ENCODE measurements at places on chromosomes 3 and 15.

DNA sequence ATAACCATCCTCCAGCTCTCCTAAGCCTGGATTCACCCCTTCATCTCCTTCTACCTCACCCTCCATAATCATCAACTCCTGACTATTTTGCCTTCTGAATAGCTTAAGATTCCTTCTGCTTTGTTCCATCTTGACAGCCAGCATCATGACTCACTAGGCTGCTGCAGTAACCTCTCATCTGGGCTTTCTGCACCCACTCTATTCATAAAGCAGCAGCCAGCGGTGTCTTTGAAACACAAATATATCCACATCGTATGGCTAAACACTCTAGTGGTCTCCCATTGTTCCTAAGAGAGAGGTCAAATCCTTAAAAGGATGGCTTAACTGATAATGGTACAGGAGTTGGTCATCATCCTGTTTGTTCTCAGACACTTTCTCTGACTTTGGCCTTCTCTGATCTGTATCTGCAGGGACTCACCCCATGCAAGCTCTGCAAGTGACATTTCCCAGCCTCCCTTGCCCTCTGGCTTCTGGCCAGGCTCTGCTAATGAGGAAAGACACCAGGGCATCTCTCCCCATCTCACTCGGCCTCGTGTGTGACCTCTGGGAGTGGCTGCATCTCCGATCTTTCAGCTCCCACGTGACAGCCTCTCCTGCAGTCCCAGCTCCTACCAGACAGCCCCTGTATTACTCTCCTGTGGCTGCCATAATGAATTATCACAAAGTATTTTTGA, 6.2 kb downstream of the GRK7 start:
- no peak for DNase-seq

DNA sequence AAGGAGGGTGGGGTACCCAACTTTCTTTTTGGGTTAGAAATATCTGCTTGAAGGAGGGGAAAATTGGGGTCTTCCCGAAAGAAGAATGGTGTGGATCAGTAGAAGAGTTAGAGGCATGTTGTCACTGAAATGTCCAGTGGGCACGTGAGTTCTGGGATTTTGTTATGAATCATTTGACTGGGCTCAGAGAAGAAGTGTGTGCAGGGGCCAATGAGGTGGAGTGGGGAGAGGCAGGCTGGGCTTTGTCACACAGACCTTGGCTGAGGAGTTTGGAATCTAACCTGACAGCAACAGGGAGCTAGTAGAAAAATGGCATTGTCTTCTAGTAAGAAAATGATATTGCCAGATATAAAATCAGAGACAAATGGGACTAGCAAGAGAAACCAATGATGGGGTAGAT, 436.8 kb downstream of the MFSD1 start:
- no peak for DNase-seq

GRCh38 chr3:191329654-191330529, at the start of gene UTS2B:
UTS2B (minus strand) TSS chr3:191330526; CDS start chr3:191282189, 48,337 bp downstream.
- peak; percentile 42 for DNase-seq

- DNase-seq, result no peak
Observed at GRCh38 chr3:142912402-142913172, 23.7 kb upstream of the PCOLCE2 start.

DNA sequence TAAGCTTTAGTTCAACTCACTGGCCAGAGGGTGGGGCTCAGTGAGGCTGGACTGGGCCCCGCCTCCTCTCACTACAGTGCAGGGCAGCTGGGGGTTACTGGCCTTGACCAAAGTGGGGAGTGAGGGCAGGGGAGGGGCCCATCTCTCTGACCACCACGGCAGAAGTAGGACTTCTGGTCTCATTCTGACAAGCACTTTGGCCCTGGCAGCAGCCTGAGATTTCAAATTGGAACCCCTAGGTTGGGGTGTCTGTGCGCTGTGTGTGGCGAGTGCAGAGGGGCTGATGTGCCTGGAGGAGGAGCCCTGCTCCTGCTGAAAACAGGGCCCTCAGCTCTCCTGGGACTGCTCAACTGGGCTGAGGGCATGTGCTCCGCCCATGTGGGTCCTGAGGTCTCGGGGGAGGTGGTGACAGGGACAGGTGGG, 60.3 kb upstream of the RPL32 start:
- no peak for DNase-seq

DNA sequence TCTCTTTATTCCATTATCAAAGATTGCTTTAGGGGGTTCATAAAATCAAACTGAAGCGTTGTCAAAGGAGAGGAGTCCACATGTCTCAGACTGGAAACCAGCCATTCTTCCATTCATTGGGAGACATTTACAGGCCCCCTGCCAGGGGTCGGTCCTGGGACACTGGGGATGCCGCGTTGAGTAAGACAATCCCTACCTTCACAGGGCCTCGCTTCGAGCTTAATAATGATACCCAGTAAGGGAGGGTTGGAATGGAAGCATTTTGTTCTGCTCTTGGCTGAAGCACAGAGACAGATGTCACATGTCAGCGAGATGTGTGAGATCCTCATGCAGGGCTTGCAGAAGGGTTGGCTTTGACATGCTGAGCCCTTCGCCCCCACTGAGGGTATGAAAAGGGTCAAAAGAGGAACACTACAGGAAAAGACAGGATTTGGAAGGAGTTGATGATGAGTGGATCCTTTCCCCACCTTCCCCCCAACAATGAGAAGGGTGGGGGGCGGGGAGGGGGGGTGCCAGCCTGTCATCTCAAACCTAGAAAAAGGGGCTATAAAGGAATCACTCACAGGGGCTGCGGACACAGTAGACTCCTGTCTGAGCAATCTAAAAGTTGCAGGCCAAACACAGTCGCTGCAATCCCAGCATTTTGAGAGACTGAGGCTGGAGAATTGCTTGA, 25.6 kb upstream of the ARL8B start:
- no peak for DNase-seq

DNA sequence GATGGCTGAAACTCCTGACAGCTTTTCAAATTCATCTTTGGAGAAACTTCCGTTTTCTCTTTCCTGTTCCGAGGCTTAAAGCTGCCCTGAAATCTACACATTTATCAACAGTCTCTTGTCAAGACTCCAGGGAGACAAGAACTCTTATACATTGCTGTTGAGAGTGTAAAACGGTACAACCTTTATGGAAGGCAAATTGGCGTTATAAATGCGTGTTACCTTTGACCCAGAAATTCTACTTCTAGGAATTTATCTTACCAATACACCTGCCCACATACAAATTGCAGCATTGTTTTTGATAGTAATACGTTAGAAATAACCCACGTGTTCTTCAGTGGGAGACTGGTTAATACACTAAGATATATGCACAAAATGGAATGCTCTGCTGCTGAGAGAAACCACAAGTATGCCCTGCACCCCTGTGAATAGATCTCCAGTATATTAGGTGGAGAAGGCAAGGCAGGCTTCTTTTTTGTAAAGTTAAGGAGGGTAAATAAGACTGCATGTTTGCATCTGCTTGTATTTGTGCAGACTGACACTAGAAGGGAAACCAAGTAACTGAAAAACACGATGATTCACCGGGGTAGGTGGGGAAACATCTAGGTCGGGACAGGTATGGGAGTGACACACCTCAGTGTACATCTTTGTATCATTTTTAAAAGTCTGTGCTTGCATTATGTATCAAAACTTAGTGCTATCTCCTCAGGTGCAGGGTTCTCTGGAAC, 97.5 kb downstream of the IGF1R start:
- no peak for DNase-seq

DNA sequence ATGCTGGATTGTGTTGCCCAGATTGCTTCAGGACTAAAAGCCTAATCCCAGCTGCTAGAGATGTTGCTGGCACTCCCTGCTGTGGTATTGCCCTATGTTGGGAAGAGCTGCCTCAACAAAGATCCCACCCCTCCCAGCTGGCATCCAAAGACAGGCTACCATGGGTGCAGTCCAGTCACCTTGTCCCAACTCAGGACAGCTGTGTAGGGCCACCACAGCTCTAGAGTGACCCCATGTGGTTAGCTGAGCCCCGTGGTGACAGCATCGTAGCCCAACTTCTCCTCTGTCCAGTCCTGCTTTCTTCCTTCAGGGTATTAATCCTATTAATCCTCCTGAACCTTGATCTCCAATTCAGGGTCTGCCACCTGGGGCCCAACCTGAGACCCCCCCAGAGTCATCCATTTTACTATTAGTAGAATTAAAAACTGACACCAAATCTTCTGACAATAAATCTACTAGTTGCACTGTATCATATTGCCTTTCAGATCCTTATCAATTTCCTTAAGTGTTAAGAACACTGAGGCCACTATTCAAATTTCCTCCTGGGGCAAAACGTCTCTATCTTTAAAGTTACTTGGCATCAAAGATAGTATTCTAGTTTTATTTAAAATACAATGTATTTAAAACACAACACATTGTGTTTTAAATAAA, 83.5 kb downstream of the AQP9 start:
- DNase-seq, result peak; percentile 27

GRCh38 chr3:127538569-127538968, 52.0 kb downstream of the TPRA1 start:
- DNase-seq, result no peak

GRCh38 chr15:25886498-25887140, 23.5 kb upstream of the ATP10A start:
- DNase-seq, result no peak
